ENCODE measurements at places on chromosomes 11 and 22.

DNA sequence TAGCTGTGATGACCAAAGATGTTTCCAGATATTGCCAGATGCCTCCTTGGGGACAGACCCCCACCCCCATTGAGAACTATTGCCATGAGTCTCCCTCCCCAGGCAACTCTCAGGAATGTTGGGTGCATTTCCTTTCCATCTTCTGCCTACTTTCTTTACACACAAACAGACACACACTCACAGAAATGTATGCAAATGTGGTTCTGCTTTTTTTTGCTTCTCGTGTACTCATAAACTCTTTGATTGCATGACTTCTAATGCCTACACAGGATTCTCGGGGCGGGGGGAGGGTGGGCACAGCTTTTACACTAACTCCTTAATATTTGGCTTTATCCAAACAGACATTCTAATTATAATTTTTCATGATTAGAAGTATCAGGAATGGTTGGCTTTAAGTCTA, 53.3 kb upstream of the SUSD2 start:
- DNase-seq = no peak

- DNase-seq = no peak
Measured at GRCh38 chr22:46512039-46512370, 25.4 kb downstream of the CELSR1 start.

DNA sequence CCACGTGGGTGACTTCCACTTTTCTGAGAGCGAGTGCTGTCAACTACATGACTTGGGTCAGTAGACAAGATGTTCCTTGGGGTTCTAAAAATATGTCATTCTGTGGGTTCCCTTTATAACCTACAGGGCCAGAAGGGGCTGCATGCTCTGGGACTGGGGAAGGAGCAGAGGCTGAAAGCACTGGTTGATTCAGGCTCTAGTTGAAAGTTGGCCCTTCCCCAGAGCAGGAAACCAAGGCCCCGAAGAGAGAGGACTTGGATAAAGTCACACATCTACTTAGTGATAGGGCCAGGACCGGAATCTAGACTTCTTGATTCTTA, 9.9 kb downstream of the ADAMTS15 start:
- DNase-seq = no peak

- no peak for DNase-seq
Measured at GRCh38 chr11:1785749-1786413, 22.2 kb upstream of the CTSD start.

DNA sequence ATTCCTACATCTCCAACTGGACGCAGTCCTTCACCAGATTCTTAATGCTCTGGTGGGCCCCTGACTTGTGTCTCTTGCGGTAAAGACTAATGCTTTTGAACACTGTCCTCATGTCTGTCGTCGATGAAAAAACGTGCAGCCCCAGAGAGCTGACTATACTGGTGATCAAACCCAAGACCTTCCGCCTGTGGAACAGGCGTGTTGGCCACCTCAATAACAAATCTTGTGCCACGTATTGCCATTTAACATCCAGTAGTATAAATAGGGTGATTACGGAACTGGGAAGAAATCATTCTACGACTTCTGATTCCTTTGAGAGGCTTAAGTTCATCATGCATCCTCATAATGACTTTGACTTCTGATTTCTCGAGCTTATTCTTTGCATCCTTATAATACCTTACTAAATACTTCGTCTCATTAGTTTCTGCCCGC, 45.6 kb downstream of the OR4D9 start:
- no peak for DNase-seq

GRCh38 chr22:40237241-40237640, 59.5 kb downstream of the TNRC6B start:
- no peak for DNase-seq

DNA sequence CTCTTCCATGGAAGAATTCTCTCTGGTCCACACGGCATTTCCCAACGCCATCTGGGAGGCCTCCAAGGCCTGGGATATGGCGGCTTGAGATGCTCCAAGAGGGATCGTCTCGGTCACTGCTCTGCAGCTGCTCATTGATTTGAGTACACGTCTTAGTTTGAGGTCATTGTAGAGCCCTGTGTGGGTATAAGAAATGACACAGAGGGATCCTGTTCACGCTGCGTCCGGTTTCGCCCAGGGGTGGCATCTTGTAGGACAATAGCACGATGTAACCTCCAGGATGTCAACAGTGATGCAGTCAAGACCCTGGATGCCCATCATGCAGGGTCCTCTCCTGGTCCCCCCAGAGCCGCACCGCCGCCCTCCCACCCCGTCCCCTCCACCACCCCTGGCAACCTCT, 564.6 kb downstream of the BRD1 start:
- DNase-seq = no peak

GRCh38 chr11:70192666-70193410, 10.3 kb upstream of the FADD start:
- DNase-seq = peak; percentile 51

GRCh38 chr11:76604081-76604625, 66.4 kb downstream of the LRRC32 start:
- DNase-seq = peak; percentile 48

DNA sequence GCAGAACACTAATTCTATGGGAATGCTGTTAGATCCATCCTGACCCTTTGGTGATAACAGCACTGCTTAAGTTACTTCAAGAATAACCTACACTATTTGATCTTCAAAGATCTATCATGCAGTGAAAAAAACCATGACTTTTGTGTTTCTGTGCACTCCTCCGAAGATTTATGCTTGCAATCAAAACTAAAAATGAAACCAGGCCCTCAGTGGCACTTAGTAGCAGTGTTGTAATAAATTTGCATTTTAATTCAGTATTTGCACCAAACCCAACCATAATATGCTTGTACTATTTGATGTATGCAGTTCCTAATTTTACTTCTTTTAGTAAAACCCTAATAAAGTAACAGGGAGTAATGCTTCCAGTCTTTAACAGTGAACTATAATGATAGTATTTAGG, 130.7 kb downstream of the SOX6 start:
- no peak for DNase-seq

GRCh38 chr22:43510281-43511070, 98.7 kb downstream of the MPPED1 start:
- no peak for DNase-seq

GRCh38 chr11:13149991-13150390, 127.6 kb upstream of the BMAL1 start:
- no peak for DNase-seq
